ENCODE measurements at places on chromosomes 12 and 14.
A peak's percentile ranks its signal among the peaks of the same experiment; 100 is the strongest.

GRCh38 chr12:9851050-9851449 lies 18.1 kb downstream of the CLEC2B start:
- DNase-seq: no peak

DNA sequence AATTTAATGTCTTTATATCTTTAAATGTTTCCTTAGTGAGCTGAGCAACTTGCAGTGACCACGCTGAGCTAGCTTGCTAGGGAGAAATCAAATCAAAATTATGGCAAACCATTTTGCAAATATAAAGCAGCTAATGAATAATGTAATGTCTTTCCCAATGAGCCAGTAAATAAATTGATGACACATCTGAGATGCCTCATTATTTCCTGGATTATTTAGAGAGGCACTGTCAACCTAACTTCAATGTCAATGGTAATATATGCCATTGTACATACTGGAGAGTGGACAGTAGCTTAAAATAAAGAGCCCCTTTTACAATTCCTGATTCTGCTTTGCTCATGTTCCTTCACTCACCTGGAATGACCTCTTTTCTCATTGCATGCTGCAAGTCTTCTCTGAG lies 182.6 kb downstream of the PHLDA1 start:
- no peak for DNase-seq

- DNase-seq: no peak
These were observed 29.0 kb downstream of the NUBPL start for GRCh38 chr14:31590206-31590605.

GRCh38 chr14:59601056-59601455 lies 24.4 kb upstream of the CCDC175 start:
- no peak for DNase-seq

DNA sequence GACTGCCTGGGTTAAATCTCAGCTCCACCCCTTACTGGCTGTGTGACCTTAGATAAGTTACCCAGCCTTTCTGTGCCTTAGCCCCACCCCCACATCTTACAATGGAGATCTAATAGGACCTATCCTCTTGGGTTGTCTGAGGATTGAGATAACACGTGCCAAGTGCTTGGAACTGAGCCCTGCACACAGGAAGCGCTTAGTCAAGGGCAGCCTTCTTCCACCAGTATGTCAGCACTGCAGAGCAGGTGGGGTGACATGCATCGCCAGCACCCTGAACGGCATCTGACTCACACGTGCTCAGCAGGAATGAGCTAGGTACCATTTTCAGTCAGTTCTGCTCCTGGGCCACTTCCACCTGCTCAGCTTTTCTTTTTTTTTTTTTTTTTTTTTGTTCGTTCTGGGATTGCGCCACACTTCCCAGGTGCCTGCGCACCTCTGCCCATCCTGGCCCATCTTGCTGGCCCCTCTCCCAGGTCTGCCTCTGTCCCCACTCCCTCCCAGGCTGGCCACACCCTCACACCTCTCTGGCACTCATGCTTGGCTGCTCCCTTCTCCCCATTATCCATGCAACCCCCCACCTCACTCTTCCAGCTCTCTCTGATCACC lies 19.6 kb downstream of the LGMN start:
- no peak for DNase-seq

GRCh38 chr14:92534932-92535643 lies 21.5 kb downstream of the RIN3 start:
- DNase-seq: peak; percentile 32

DNA sequence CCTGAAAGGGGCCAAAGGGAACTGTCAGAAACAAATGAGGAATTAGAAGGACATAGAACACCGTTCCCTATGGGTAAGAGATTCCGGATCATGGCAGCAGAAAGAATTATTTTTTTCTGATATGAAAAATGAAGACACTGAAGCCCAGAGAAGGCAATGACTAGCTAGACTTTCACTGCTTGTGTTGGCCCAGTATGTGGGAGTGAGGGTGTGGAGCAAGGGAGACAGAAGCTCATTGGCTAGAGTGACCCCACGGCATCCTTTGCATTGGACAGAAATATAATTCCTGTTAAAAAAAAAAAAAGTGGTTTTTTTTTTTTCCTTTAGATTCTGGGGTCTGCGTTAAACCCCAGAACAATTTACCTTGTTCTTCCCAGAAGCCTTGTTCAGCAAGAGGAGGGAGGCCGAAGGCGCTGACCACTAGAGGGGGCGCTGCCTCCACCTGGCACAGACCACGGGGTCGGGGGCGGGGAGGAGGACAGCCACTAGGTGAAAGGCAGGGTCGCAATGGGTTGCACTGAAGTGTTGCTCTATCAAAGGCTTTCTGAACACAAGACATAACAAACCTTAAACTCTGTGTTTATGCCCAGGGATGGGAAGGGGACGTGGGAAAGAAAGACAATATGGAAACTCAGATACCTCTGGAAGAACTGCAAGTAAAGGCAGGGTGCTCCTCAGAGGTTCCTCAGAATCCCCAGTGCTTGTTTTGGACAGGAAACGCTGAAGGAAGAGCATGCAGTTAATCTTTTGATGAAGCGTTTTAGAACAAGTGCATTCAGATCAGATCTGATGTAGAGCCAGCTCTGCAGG lies 156.8 kb downstream of the KCNA5 start:
- no peak for DNase-seq

GRCh38 chr14:77589099-77589498 lies 27.3 kb downstream of the SPTLC2 start:
- DNase-seq: no peak

DNA sequence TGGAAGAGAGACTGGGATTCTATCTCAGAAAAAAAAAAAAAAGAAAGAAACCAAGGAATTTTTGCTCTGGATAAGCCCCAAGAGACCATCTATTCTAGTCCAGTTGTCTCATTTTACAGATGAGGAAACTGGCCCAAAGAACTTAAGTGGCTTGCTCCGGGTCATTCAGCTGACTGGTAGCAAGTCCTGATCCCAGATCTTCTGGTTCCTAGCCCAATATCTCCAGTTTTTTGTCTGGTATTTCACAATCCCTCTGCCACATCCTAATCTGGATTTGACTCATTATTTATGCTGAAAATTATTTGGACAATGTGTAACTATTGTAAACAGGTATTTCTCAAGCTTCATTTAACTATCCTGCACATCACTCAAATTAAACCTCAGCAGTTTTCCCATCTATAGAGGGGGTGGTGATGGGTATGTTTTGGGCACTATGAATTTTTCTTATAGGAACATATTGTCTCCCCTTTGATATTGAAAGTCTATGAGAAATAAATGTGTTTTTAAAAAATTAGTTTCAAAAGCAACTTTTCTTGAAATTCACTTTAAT lies 43.4 kb downstream of the PPP2R5E start:
- DNase-seq: no peak

- DNase-seq: no peak
These were observed 13.1 kb downstream of the ATXN3 start for GRCh38 chr14:92093320-92093719.

GRCh38 chr12:115922952-115923564 lies 354.4 kb downstream of the MED13L start:
- no peak for DNase-seq

- no peak for DNase-seq
These were observed 125.3 kb upstream of the PRMT8 start for GRCh38 chr12:3365463-3366411.
